ENCODE measurements at places on chromosomes 3 and 15.

DNA sequence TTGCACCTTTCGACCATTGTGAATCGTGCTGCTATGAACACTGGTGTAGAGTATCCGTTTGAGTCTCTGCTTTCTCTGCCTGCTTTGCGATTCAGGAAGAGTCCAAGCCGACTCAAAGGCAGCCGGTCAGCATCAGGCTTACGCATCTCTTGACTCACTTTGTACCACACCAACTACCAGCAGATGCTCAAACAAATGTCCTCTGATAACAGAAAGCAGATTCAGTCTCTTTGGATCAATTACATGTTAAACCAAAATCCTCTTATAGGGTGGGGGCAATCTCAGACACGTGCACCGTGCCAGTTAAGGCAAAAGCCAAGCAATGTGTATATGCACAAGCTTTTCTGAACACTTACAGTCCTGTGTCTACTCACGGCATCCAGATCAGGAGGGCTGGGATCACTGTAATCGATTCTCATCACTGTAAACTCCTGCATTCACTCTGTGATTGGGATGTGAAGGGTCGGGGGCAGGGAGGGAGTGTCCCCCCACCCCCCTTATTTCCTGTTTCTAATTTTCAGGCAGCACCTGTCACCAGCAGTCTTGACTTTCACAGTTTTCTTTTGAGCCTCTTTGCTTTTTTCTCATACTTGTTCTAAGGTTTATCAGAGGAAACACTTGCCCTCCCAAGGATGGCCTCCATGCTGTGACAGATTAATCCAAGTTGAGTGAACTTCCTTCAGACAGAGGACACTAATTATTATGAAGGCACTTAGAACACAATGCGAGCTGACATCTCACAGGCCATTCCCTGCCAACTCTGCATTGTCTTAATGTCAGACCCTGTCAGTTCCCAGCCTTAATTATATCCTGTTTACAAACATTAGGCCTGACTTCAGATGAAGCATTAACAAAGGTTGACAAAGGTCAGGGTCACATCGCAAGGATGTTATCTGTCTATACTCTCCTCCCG is 153.5 kb downstream of the MECOM start:
- DNase-seq, result no peak

DNA sequence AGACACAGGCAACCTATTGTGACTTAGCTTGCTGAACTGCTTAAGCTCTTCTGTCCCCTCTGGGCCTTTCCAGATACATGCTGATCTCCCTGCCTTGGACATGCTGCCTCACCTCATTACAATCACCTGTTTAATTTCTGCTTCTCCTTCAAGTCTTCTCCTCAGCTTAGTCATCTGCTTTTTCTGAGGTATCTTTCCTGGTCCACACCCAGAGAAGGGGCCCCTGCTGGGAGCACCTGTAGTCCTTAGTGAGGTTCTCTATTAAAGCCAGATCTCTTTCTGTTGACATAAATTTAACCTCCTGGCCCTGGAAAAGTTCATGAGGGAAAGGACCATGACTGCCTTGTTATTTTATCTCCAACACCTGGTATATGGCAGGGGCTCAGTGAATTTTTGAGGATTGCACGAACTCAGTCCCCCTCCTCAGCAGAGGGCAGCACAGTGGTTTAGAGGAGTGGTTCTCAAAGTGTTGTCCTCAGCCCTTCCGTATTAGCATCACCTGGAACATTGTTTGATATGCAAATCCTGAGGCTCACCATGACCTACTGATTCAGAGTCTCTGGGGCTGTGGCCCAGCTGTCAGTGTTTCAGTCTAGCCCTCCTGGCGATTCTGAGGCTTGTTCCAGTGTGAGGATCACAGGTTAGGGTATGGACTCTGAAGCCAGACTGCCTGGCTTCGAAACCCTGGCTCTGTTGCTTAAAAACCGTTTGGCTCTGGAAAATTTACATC is 12.7 kb downstream of the COL6A6 start:
- no peak for DNase-seq

DNA sequence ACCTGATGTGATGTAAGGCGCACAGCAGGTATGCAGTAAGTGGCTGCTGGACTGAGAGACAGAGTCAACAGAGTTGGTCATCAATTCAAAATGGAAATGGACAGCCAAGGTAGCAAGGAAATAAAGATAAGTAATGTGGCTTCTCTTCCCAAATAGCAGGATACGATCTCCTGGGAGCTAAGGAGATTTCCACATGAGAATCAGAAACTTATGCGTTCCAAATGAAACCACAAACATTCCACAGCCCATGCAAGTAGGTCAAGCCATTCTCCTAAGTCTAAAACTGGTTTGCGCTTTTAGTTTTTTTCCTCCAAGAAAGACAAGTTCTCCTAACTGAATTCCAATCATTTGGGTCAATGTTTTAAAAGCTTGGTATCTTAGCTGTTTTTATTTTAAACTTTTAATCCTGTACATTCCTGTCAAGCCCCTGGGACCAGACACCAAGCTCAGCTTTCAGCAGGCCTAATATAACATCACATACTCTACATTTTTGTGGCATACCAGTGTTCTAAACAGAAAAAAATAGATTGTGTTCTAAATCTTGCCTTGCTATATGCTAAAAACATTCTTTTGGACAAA is 73.7 kb upstream of the TSPAN3 start:
- DNase-seq, result peak; percentile 85

DNA sequence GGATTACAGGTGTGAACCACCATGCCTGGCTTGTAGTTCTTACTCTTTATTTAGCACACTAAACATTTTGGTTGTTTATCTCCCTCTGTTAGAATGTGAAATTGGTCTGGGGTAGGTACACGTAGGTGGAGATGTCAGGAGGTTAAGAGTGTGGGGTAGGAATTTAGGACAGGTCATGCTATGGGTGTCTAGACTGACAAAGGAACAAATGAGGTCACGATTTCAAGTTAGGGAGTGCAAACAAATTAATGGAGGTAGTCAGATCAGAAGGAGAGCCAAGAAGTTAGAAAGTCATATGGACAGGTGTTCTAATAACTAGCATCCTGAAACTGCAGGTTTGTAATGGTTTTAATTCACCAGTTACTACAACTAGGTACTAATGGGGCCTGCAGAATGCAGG is 19.8 kb downstream of the CDV3 start:
- no peak for DNase-seq

DNA sequence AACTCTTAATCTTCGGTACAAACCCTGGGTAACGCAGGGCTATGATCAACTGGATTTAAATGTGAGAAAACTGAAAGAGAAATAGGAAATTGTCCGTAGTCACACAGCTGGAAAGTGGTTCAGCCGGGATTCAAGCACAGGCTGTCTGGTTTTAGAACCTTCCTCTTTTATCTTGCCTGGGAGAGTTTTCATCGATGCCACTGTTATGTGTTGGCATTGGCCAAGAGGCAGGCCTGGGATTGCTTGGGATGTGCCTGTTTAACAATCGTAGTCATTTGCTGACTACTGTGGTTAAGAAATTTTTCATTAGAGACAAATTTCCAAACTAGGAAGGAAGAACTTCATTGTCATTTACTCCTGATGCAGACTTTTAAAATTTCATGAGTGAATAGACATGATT is 4.3 kb downstream of the MCTP2 start:
- DNase-seq, result no peak

- DNase-seq, result no peak
Measured at GRCh38 chr15:29825227-29825626, 3.0 kb upstream of the TJP1 start.

GRCh38 chr15:55627730-55628368 is 39.7 kb upstream of the PYGO1 start:
- peak; percentile 90 for DNase-seq

GRCh38 chr3:4220065-4220464 is 83.1 kb upstream of the SETMAR start:
- DNase-seq, result no peak

GRCh38 chr3:83500422-83500821 is 1458.4 kb upstream of the CADM2 start:
- DNase-seq, result no peak

DNA sequence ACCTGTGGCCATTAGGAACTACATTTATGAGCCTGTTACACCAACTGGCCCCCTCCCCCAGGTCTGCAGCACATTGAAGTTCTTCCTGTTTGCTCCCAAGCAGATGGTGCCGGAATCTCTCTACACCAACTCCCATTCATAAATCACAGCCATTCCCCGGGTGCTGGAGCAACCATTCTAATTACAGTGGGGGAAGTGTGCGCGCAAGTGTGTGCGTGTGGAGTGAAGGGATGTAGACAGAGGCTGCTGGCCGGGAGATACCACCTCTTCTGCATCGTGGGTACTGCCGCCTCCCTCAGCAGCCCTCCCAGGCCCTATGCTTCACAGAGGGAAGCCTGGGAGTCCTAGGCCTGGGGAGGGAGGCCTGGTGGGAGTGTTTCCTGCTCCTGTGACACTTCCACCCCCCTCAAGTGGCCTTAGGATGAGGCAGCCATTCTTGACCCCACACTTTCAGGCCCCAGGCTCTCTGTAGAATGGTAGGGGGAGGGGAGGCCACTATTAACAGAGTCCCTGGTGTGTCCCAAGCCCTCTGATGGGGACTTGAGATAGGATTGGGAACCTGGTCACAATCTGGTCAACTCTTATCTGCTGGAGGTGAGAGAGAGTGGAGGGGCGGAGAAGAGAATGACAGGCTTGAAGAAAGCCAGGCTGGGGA is 69.1 kb downstream of the MAGEF1 start:
- no peak for DNase-seq

DNA sequence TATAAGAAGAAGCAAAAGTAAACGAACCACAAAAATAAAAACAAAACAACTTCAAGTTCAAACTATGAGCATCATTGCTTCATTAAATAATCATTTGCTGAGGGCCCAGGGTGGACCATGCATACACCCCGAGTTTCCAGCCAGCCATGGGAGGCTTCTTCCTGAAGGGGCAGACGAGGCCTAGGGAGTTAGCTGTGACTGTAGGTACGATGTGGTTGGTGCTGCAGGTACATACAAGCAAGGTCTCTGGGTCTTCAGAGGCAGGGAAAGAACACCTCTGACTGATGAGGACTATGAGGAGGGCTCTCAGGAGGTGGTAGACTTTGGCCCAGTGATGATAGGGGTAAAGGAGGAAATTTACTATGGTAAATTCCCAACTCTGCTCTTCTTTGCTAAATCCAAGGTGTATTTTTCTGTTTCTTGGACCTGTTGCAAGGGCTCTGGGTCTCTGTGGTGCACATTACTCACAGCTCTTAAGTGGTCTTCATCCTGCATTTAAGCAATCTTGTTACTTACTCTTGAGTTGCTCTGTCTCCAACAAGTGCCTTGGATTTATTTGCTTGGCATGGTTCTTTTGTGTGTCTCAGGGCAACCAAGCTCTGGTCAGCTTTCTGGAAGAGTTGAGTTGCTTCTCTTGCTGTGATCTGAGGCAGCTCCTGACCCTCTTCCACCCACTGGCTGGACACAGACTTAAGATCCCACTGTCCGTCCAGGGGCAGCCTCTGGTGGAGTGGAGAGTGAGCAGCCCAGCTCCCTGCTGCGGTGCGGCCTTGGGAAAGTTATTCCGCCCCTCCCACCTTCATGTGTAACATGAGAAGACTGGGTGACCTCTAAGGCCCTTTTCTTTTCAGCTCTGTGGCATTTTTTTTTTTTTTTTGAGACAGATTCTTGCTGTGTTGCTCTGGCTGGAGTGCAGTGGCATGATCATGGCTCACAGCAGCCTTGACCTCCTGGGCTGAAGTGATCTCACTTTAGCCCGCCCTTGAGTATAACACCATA is 56.1 kb upstream of the KIF23 start:
- no peak for DNase-seq

DNA sequence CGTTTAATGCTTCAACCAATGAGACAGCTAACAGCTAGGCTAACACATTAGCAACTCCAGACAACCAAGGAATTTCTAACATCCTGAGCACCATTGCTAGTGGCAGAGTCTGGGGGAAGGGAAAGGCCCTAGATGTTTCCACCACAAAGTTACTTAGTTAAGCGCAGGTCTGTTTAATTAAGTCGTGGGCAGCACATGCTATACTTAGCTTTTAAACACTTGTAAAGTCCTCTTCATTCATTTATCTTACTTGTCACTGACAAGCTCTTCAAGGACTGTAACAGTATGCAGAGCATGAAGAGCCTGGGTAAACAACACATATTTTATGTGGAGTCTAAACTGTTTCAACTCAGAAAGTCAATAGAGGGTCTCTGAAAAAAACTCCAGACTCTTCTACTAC is 221.1 kb upstream of the WNT5A start:
- no peak for DNase-seq

- no peak for DNase-seq
Measured at GRCh38 chr3:55884066-55884465, 397.0 kb upstream of the WNT5A start.

- DNase-seq, result peak; percentile 72
Measured at GRCh38 chr15:69760258-69760845, 307.7 kb downstream of the RPLP1 start.

GRCh38 chr3:41330465-41330864 is 131.2 kb downstream of the CTNNB1 start:
- no peak for DNase-seq

- DNase-seq, result no peak
Measured at GRCh38 chr3:149356044-149356592, 21.3 kb downstream of the TM4SF1 start.

DNA sequence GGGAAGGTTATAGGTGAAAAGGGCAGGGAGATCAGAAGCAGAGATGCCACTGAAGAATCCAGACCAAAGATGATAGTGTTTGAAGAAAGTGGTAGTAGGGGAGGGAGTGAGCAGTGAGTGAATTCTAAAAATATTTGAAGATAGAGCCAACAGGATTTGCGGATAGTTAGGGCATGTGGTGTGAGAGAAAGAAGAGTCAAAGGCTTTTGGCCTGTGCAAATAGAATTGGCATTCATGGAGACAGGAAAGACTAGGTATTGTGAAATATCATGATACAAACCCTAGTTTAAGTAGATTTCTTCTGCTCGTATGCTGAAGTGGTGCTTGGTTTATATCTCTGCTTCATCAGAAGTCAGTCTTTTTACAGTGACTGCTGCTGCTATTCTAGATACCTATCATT is 224.2 kb upstream of the CFAP20DC start:
- DNase-seq, result peak; percentile 9

DNA sequence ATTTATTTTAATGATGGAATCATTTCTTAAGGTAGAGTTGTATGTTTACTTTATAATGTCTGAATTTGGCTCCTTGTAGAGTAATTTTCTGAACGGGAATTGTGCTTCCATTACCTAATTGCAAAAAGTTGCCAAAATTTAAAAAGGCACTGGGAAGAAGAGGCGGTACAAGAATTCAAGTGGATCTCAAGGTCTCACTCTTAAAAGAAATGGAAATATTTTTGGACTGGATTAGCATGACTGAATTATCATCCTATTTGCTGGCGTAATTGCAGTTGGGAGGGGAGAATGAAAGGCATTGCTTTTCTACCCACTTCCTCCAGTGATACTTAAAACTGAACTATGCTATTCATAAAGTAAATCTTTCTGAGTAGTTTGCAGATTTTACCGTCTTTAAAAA is 46.2 kb downstream of the COL8A1 start:
- no peak for DNase-seq

Data from stromal cell of bone marrow (primary cell).